ENCODE measurements at places on chromosomes 4 and X.

DNA sequence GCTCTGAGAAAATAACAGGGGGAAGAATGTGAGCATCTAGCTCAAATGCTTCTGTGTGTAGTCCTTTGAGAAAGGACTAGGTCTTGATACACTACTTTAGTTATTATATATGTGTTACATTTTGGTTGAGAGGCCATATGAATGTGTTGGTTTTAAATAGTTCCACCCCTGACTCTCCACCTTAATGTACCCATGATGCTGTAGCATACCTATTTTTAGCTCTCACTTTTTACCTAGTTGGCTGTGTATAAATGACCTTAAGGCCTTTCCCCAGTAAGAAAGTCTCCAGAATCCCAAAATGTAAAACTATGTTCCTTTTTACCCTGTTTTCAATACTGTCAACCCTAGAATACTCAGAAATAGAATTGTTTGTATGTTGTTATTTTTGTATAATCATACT is 20.0 kb upstream of the NPNT start:
- DNase-seq = no peak

GRCh38 chrX:9141496-9141895 is 107.6 kb upstream of the FAM9B start:
- DNase-seq = no peak

- DNase-seq = no peak
Observed at GRCh38 chr4:16417198-16417597, 190.9 kb upstream of the TAPT1 start.

- DNase-seq = no peak
Observed at GRCh38 chr4:19776021-19776459, 475.7 kb upstream of the SLIT2 start.
